Liver (tissue), 10 donors: ENCODE measurements at places on chromosomes 6 and 20. TPM values are rescaled to one million over a fixed set of nuclear protein-coding genes. Genes with fewer than 3 reads are reported as not detected.

Gene FOXA2
- 5.2 TPM for total RNA-seq

Gene IL17F
- not detected for total RNA-seq

Gene SLC32A1
- not detected for total RNA-seq

Gene MEP1A
- total RNA-seq = 1.8 TPM

Gene ACSS1
- total RNA-seq = 37.2 TPM

Gene FAM209A
- not detected for total RNA-seq

Gene BEND6
- total RNA-seq = under 0.01 TPM

Gene PGBD1
- total RNA-seq = 3.7 TPM

Gene CNKSR3
- total RNA-seq = 6.4 TPM

Gene DDX39B
- total RNA-seq = 254 TPM

Gene CPXM1
- total RNA-seq = 0.08 TPM

Gene LSM14B
- 15.9 TPM for total RNA-seq

Gene GABRR1
- not detected for total RNA-seq

Gene CDH26
- 0.59 TPM for total RNA-seq

Gene HLA-DOB
- total RNA-seq = not detected

Gene HLA-DRA
- 82.1 TPM for total RNA-seq

Gene SRSF12
- 0.17 TPM for total RNA-seq

Gene GGTLC1
- not detected for total RNA-seq

Gene KIF6
- total RNA-seq = 0.17 TPM

Gene NOX3
- not detected for total RNA-seq

Gene SNAI1
- 0.75 TPM for total RNA-seq

Gene POM121L2
- not detected for total RNA-seq

Gene EGFL8
- total RNA-seq = 1.8 TPM

Gene SAPCD1
- total RNA-seq = 0.59 TPM

Gene LY6G6D
- not detected for total RNA-seq

Gene FAXC
- under 0.01 TPM for total RNA-seq

Gene SLC35F1
- total RNA-seq = 0.08 TPM

Gene MCHR2
- total RNA-seq = not detected

Gene GPX5
- total RNA-seq = not detected

Gene MYB
- 0.08 TPM for total RNA-seq

Gene IMPG1
- not detected for total RNA-seq

Gene SLC35A1
- 11.9 TPM for total RNA-seq

Gene HLA-DPB1
- total RNA-seq = 23.4 TPM

Gene SCRT2
- total RNA-seq = not detected

Gene TPMT
- 10.3 TPM for total RNA-seq

Gene CLVS2
- total RNA-seq = not detected

Gene CAP2
- total RNA-seq = 2.5 TPM

Gene TDP2
- 24.3 TPM for total RNA-seq

Gene ELOVL4
- not detected for total RNA-seq
